ENCODE measurements at places on chromosomes 7 and 10.

GRCh38 chr10:15632456-15633091 lies 87.1 kb downstream of the ITGA8 start:
- DNase-seq = no peak

GRCh38 chr10:927131-927530 lies 4.4 kb downstream of the LARP4B start:
- DNase-seq = no peak

DNA sequence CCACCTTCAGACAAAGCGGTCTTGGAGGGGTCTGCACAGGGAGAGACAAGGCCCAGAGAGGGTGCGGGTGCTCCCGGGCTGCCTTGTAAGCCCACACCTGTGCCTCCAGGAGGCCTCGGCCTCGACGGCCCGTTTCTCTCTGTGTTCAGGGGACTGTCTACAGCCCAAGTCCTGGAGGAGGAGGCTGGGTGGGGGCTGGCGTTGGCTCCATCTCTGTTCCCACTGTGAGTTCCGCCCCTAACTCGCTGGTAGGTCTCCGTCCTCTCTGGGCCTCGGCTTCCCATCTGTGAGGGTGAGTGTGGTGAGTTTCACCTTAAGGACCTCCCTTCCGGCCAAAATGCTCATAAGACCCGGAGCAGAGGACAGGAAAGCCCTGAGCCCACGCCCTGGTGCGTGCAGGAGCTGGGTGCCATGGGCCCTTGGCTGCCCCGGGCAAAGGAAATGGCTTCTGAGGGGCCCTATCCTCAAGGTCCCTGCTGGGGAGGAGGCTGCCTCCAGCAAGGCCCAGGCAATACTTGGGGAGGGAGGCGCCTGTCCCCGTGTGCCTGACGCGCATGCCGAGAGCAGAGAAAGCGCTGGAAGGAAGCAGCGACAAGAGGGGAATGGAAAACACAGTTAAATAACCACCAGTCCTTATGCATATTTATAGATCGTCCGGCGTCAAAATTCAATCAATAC lies 276.8 kb downstream of the ELFN1 start:
- no peak for DNase-seq

DNA sequence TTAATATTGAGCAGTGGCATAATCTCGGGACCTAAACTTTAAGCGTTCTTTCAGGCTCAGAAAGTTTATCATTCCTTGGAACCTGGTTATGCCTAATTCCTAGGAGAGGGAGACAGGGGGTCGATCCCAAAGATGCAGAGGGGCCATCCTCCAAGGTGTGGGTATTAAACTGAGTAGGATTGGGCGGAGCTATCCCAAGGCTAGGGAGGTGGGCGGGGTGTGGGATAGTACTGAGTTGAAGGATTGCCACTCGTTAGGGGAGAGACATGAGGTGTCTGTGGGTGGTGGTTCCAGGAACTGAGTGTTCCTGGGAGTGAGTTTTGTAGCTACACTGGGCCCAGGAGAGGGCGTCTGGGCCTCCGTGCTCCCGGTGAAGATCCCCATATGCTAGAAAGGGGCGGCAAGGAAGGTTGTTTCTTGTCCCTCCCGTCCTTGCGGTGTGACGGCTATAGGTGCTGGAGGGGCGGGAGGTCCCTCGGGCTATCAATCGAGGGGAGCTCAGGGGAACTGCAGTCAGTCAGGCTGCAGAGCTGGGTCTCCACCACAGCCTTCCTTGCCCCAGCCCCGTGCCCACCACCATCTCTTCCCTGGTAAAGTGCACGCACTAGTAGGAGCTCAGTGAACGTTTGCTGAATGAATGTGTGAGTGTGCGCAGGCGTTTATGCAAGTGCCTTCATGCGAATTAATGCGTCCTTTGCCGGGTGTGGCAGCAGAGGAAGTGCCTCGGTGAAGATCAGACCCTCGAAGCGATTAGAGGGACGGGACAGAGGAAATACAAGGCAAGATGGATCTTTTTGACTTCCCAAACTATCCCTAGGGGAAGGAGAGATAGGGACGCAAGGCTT lies 3.0 kb upstream of the HMX2 start:
- DNase-seq = no peak

GRCh38 chr7:36192053-36192824 lies 39.2 kb downstream of the EEPD1 start:
- no peak for DNase-seq

DNA sequence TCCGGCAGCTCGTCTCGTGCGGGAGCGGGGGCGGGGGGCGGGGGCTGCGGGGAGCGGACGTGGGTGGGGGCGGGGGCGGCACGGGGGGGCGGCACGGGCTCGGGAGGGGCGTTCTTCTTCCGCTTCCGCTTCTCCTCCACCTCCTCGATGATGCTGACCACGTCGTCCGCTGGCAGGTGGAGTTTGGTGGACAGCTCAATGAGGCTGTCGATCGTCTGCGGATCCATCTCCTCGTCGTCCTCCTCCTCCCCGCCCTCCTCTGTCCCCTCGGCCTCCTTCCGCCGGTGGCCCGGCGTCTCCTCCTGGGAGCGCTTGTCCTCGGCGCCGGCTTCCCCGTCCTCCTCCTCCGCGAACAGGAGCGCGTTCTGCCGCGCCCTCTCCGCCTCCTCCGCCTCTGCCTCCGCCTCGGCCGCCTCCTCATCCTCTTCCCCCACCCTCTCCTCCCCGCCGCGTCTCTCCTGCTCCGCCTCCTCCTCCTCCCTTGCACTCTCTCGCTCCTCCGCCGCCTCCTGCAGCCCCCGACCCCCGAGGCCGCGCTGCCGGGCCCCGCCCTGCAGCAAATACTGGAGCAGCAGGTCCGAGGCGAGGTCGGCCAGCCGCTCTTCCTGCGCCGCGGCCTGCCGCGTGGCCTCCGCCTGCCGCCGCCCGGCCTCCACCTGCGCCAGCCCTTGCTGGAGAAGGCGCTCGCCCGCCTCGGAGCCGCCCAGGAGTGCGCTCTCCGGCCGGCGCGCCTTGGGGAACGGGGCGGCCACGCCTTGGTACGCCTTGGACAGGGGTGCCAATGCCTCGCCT lies 1.9 kb downstream of the VGF start:
- DNase-seq = peak; percentile 33

- DNase-seq = no peak
Measured at GRCh38 chr10:77936697-77937567, 10.4 kb upstream of the DLG5 start.

GRCh38 chr7:6571160-6571779 lies 6.0 kb upstream of the ZDHHC4 start:
- no peak for DNase-seq

DNA sequence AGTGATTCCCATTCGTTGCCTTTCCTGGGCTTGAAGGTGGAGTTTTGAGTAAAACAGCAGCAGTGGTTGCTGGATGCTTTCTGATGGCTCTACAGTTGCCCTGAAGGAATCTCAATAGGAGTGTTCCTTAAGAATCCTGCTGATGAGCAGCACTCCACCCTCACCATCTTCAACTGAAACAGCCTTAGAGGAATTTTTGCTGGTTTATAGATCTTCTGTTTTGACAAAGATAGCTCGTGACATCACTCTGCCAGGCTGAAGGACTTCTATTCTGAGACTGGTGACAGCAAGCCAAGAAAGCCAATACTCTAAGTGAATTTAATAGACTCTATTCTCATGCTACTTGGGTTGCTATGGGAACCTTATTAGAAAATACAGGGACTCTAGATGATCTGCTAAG lies 1014.7 kb downstream of the NRG3 start:
- no peak for DNase-seq

GRCh38 chr7:141103847-141104429 lies 30.1 kb downstream of the TMEM178B start:
- no peak for DNase-seq

DNA sequence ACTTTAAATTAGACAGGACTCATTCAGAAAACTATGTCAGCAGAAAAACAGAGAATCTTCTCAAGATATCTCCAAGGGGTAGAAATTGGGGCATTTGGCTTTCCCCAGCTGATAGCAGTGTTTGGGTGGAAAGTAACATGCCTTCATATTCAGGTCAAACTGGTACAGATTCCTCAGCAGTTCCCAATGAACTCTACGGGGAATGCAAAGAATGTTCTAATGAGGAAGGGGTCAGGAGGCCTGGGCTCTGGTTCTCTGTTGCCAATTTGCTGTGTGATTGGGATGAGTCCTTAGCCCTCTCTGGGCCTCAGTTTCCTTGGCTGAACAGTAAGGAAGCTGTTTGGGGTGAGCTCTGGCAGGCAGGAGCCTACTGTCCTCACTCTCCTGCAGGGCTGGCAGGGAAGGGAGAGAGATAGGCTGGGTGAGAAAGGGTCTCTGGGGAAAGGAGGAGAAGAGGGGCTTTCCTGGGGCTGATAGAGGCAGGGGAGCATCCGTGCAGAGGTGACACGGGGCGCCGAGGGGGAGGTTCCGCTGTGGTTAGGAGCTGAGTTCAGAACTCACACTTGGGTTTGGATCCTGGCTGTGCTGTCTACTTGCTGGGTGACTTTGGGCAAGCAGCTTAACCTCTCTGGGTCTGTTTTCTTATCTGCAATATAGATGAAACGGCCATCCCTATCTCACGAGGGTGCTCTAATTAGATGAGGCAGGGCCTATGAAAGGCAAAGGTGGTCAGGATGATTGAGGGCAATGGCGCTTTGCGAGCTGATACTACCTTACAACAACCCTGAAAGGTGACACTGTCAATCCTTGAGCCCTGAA lies 45.1 kb downstream of the SPOCK2 start:
- no peak for DNase-seq

DNA sequence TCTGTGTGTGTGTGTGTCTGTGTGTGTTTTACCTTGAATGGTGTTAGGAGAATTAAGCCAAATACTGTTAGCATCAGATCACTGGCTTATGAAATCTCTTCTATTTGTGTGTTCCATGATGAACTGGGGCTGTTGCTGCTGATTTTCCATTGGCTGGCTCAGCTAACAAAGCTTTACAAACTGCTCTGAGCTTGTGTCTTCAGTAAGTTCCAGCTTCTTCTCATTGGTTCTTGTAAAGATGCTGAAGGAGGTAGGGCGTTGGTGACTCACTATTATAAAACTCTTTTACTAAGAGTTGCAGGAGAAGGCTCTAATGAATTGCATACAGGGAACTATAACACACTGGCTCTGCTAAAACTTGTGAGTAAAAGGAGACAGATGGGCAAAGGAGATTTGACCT lies 136.4 kb upstream of the PRKCQ start:
- DNase-seq = no peak

- DNase-seq = no peak
Measured at GRCh38 chr10:129344103-129344502, 122.9 kb upstream of the MGMT start.

DNA sequence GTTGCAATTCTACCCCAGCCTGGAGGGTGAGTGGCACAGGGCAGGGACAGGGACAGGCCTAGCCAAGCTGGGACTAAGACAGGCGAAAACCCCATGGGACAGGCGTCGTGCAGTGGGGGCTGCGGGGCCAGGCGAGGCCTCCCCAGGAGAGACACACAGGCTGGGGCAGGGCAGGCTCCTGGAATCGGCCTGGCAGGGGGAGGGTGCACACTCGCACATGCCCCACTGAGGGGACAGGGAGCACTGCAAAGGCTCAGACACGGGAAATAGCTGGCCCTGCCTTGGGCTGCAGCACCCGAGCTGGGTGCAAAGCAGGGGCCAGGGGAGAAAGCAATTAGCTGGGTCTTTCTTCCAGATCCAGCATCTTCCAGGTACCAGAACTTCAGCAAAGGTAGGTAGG lies 10.4 kb downstream of the LAT2 start:
- no peak for DNase-seq

DNA sequence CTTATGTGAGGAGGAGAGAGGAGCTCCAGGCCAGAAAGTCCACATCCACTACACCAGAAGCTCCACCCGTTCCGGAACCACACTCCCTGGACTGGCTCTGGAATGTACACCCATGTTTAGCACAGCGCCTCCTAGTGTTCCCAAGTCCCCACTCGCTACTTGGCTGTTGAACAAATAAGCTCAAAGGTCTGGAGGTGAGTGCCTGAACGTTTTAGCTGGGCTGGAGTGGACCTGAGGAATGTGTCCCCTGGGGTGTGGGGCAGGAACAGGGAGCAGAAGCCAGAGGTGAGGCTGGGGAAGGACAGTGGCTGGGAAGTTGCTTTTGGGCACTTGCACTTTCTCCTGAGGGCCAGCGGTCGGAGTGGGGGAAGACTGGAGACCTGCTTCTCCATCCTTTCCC lies 164.1 kb upstream of the CDCA7L start:
- peak; percentile 40 for DNase-seq

GRCh38 chr10:51588984-51589383 lies 110.4 kb downstream of the CSTF2T start:
- DNase-seq = no peak

- DNase-seq = no peak
Measured at GRCh38 chr7:29924684-29925083, 64.9 kb downstream of the SCRN1 start.

DNA sequence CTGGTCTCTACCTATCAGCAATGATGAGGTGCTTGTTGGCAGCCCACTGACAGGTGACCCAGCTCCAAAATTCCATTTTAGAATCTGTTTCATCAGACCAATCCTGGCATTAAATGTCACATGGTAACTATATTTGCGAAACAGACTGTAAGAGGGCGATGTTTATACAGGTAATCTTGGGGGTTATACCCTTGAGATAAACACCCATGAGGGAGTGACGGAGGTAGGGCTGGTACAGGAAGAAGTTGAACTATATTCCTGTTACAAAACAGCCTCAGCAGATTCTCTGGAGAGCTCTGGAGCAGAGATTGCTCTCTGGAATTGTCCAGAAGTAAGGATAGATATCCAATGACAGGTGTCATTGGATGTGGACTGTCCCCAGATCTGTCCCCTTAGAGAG lies 444.8 kb upstream of the DPP6 start:
- no peak for DNase-seq

DNA sequence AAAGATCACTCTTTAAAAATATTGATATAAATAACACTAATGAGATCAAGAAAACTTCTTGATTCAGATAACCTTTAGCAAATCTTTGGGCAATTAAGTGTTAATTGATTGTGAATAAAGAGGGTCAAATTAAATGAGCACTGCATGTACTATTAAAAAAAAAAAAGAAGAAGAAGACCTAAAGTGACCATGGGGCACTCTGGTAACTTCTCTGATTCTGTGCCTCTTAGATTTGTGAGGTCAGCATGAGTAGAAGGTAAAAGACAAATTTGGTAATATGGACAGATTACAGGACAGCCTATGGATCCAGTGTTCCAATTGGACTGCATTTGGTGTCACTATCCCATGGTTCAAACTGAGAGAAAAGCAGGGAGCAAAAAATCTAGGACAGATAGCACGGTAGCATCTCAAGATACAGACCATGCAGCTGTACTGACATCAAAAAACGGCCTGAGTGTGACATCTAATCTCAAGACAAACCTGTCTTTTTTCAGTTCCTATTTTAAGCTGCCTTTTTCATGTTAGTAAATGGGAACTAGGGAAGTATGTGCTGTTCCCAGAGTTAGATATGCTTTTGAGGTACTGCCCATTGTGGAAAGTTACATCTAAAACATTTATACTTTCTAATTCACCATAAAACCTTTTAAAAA lies 128.0 kb downstream of the KCND2 start:
- DNase-seq = no peak

GRCh38 chr10:103916254-103916653 lies 1.7 kb downstream of the STN1 start:
- no peak for DNase-seq

- DNase-seq = no peak
Measured at GRCh38 chr7:27117887-27118491, 12.6 kb downstream of the HOXA4 start.

- no peak for DNase-seq
Measured at GRCh38 chr7:66877577-66878300, 43.3 kb upstream of the TMEM248 start.

- no peak for DNase-seq
Measured at GRCh38 chr10:91159254-91159783, 61.1 kb upstream of the PCGF5 start.

Measured in left colon (tissue), 2 donors.